ENCODE measurements at places on chromosomes 16 and 17. TPM values are rescaled to one million over a fixed set of nuclear protein-coding genes. Genes with fewer than 3 reads are reported as not detected.
A peak's percentile ranks its signal among the peaks of the same experiment; 100 is the strongest.

DNA sequence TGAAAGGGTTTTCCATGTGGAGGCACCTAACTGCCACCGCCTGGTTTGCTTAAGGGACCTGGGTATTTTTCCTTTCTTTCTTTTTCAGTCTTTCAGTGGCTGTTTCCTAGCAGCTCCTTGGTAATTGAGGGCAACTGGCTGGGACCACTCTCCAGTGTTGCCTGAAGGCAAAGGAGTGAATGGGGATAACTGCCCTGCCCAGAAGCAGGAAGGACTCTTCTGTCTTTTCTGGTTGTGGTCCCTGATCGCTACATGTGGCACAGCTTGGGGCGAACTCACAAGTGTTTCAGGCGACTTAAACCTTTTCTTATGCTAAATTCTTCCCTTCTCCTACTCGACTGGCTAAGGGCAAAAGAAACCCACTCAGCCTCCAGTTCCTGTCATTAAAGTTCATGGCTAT is 10.1 kb upstream of the TMEM98 start:
- H3K4me1 ChIP-seq, result peaks cover 14% of the 10 kb centered on the region
- no peak overlapping the region for H3K4me3 ChIP-seq
- no peaks in the 10 kb centered on the region for H3K27me3 ChIP-seq
- no peak overlapping the region for H3K27ac ChIP-seq

The RUNDC3A gene
- polyA plus RNA-seq, result 6.3 TPM

DNA sequence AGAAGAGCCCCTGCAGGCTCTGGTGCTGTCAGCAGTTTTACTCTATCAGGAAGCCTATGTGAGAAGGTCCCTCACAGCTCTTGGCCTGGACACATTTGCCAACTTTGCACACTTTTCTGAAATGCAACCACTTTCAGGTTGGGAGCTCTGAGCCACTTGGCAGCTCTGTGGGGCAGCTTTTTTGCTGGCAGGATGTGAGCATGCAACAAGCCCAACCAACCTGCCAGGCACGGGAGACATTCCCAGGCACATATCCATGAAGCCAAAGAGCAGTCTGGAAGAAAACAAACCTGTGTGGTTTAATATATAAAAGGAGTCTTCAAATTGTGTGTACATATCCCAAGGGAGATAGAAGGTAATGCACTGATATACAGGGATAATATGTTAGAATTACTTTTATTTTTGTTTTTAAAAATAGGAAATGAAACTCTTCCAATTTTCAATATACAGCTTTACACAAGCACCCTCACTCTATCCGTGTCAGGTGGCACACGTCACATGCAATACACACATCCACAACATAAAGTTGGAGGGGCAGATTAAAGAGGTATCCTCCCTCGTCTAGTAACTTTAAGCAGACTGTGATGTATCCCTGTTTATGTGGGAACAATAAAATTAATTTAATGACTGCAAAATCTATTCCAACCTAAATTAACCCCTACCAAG is 57.4 kb upstream of the COX10 start:
- H3K36me3 ChIP-seq, result no peaks in the 10 kb centered on the region
- no peak for DNase-seq
- no peak overlapping the region for H3K4me3 ChIP-seq
- H3K27ac ChIP-seq, result no peak overlapping the region

The ITGB4 gene
- 4.2 TPM for polyA plus RNA-seq

- H3K27me3 ChIP-seq, result no peaks in the 10 kb centered on the region
- H3K27ac ChIP-seq, result no peak overlapping the region
- no peaks in the 10 kb centered on the region for H3K36me3 ChIP-seq
- peaks cover 19% of the 10 kb centered on the region for H3K4me1 ChIP-seq
These were observed 21.0 kb upstream of the HERPUD1 start for GRCh38 chr16:56910654-56911539.

DNA sequence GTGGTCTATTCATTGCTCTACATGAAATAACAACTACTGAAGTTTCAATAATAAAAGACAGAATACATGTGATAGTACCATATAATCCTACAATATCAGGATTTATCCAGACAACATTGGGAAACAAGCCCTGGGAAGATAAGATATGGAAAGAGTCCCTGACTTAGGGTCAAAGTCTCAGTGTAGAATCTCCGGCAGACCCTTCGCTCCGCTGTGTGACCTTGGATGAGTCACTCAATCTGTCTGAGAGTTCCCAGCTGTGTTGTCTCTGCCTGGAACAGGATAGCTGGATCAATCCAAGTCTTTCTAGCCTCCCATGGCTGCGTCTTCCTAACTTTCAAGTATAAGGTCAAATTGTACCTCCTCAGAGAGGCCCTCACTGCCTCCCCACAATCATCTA is 335.9 kb downstream of the TMEM114 start:
- H3K4me3 ChIP-seq, result no peak overlapping the region
- H3K36me3 ChIP-seq, result no peaks in the 10 kb centered on the region
- H3K27me3 ChIP-seq, result no peaks in the 10 kb centered on the region
- no peaks in the 10 kb centered on the region for H3K4me1 ChIP-seq
- no peak overlapping the region for H3K27ac ChIP-seq
- no peak for DNase-seq

- H3K27ac ChIP-seq, result no peak overlapping the region
- H3K36me3 ChIP-seq, result no peaks in the 10 kb centered on the region
- H3K4me1 ChIP-seq, result no peaks in the 10 kb centered on the region
- no peak for DNase-seq
- H3K4me3 ChIP-seq, result no peak overlapping the region
- no peaks in the 10 kb centered on the region for H3K27me3 ChIP-seq
These were observed 35.1 kb downstream of the CTU2 start for GRCh38 chr16:88741368-88741767.

DNA sequence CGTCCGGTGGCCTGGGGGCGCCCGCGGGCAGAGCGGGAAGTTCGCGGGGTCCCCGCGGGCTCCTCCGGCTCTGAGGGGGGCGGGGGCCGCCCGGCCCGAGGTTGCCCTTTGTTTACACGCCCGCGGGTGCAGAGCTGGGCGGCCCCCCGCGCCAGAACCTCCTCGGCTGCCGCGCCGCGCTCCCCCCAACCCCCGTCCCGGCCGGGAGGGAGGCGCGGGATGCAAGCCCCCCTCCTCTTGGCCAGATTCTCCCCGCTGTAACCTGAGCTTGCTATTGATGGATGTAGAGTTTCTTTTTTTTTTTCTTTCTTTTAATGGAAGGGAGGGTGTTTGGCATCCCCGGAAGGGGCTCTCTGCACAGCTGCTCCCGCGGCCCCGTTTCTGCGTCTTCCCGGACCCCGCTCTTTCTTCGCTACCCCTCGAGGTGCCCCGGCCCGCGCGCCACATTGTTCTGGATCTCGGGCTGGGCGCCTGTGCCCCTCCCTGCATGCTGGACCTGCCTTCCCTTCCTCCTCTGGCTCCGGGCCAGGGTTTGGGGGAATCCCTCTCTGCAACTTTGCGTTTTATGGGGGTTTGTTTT is 646 bp downstream of the CBX2 start:
- peaks cover 23% of the 10 kb centered on the region for H3K4me1 ChIP-seq
- DNase-seq, result peak; percentile 75
- H3K27me3 ChIP-seq, result peaks cover 12% of the 10 kb centered on the region
- H3K27ac ChIP-seq, result peak overlapping the region; percentile 83

GRCh38 chr16:53789137-53789536 is 85.2 kb downstream of the FTO start:
- H3K4me3 ChIP-seq, result no peak overlapping the region
- H3K36me3 ChIP-seq, result no peaks in the 10 kb centered on the region
- H3K27me3 ChIP-seq, result no peaks in the 10 kb centered on the region
- H3K4me1 ChIP-seq, result peaks cover 3% of the 10 kb centered on the region

The EVI2A gene
- 1.3 TPM for polyA plus RNA-seq

The MPO gene
- 0.08 TPM for polyA plus RNA-seq

The RGS11 gene
- polyA plus RNA-seq, result 0.38 TPM
